Thoracic aorta (tissue), 2 donors: ENCODE measurements at places on chromosomes 4 and X.

DNA sequence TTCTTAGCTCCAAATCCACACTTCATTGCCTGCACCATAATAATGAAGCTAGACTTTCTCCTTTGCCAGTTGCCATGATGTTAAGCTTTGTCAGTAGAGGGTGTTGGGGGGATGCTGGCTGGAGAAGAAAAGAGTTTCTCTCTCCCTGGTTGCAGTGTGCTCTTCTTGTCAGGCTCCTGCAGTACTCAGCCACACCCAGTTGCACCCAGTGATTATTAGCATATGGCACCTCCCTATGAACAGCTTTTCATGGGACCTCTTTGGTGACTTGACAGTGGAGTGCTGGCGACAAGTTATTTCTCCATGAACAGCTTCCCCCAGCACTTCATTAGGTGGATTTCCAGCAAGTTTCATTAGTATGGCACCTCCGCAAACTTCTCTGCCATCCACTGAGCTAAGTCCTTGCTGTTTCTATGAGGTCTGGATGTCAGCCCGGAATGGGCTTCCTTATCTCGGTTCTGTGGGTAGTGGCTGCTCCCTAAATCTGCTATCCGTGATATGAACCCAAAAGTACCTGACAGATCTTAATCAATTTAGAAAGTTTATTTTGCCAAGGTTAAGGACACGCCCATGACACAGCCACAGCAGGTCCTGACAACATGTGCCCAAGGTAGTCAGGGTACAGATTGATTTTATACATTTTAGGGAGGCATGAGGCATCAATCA lies 18.8 kb upstream of the OTUD4 start:
- H3K27me3 ChIP-seq, result no peaks in the 10 kb centered on the region
- H3K27ac ChIP-seq, result no peak overlapping the region
- H3K4me1 ChIP-seq, result no peaks in the 10 kb centered on the region

GRCh38 chr4:15423285-15423711 lies 4.5 kb upstream of the C1QTNF7 start:
- H3K36me3 ChIP-seq, result no peaks in the 10 kb centered on the region
- peak overlapping the region; percentile 45 for H3K27ac ChIP-seq

GRCh38 chr4:89249716-89250361 lies 57.8 kb downstream of the GPRIN3 start:
- no peaks in the 10 kb centered on the region for H3K36me3 ChIP-seq
- H3K4me3 ChIP-seq, result no peak overlapping the region
- no peak overlapping the region for H3K27ac ChIP-seq
- H3K27me3 ChIP-seq, result no peaks in the 10 kb centered on the region
- H3K4me1 ChIP-seq, result no peaks in the 10 kb centered on the region

- H3K27ac ChIP-seq, result no peak overlapping the region
- no peaks in the 10 kb centered on the region for H3K4me1 ChIP-seq
- no peak for DNase-seq
- no peaks in the 10 kb centered on the region for H3K27me3 ChIP-seq
Observed at GRCh38 chr4:118086344-118086743, 52.1 kb downstream of the NDST3 start.

GRCh38 chr4:185524888-185525863 lies 10.1 kb downstream of the PDLIM3 start:
- no peak overlapping the region for H3K4me3 ChIP-seq
- peak overlapping the region; percentile 71 for H3K27ac ChIP-seq
- no peak for DNase-seq
- peaks cover 73% of the 10 kb centered on the region for H3K4me1 ChIP-seq

DNA sequence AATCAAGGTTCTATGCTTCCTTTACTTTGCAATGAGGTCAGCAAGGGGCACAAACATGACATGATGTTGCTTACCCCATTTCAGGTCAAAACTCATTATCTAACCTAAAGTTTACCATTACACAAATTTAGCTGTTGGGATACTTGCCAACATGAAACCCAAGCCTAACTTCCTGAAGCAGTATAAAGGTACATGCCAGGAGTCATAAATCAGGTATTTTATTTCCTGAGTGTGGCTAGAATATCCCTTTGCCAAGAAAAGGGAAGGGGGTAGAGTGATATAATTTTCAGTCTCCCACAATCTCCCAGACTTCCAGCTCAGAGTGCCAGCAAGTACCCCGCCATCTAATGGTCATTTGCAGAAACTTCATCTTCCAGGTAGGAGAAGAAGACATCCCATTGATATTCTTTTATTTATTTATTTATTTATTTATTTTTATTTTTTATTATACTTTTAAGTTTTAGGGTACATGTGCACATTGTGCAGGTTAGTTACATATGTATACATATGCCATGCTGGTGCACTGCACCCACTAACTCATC lies 136.6 kb downstream of the NEXMIF start:
- no peaks in the 10 kb centered on the region for H3K4me1 ChIP-seq
- H3K4me3 ChIP-seq, result no peak overlapping the region
- no peak overlapping the region for H3K27ac ChIP-seq
- H3K36me3 ChIP-seq, result no peaks in the 10 kb centered on the region

GRCh38 chr4:7904952-7905915 lies 34.4 kb downstream of the AFAP1 start:
- peaks cover 43% of the 10 kb centered on the region for H3K4me1 ChIP-seq
- H3K4me3 ChIP-seq, result peak overlapping the region; percentile 25
- no peaks in the 10 kb centered on the region for H3K27me3 ChIP-seq
- DNase-seq, result no peak
- peak overlapping the region; percentile 83 for H3K27ac ChIP-seq

- H3K27me3 ChIP-seq, result no peaks in the 10 kb centered on the region
- H3K36me3 ChIP-seq, result peaks cover 13% of the 10 kb centered on the region
- no peak for DNase-seq
- no peaks in the 10 kb centered on the region for H3K4me1 ChIP-seq
Observed at GRCh38 chr4:82968972-82969371, 41.7 kb downstream of the LIN54 start.

DNA sequence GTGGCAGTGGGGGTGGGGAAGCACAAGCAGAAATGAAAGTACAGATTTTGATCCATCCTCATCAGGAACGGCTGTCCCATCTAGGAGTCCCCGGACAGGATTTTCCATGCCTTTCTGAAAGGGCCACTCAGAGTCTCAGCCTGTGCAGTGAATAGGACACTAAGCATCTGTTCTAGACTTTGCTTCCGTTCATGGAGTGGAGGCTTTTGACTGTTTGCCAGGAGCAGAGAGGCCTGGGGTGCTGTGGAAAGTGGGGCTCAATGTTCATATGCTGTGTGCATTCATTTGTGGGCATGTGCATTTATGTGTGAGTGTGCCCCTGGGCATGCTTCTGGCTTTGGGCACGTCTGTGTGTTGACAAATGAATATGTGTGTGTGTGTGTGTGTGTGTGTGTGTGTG lies 25.6 kb upstream of the MAMLD1 start:
- H3K4me1 ChIP-seq, result no peaks in the 10 kb centered on the region
- H3K4me3 ChIP-seq, result no peak overlapping the region
- no peaks in the 10 kb centered on the region for H3K27me3 ChIP-seq

GRCh38 chrX:69036674-69037573 lies 128.3 kb downstream of the PJA1 start:
- H3K27ac ChIP-seq, result no peak overlapping the region
- no peaks in the 10 kb centered on the region for H3K27me3 ChIP-seq
- DNase-seq, result no peak

DNA sequence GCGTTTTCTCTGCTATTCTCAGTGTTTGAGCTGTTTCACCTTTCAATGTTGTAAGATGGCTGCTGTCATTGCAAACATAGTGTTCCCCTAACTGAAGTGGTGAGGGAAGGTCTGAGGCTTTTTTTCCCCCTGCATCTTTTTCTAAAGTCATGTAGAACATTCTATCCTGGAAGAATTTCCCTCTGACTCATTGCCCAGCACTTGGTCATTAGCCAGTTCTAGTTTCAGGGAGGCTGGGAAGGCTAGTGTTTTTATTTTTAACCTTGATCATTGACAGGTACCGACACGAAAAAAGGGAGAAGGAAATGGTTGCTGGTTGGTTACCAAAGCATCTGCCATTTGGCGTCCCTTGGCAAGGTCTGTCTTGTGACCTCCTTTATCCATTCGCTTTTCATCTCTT lies 6.6 kb downstream of the LANCL3 start:
- no peaks in the 10 kb centered on the region for H3K36me3 ChIP-seq
- DNase-seq, result no peak
- peak overlapping the region; percentile 30 for H3K27ac ChIP-seq
- H3K4me1 ChIP-seq, result no peaks in the 10 kb centered on the region
- H3K27me3 ChIP-seq, result no peaks in the 10 kb centered on the region
- H3K4me3 ChIP-seq, result no peak overlapping the region

GRCh38 chr4:112321776-112322684 lies 24.9 kb downstream of the ALPK1 start:
- no peaks in the 10 kb centered on the region for H3K27me3 ChIP-seq
- peak; percentile 16 for DNase-seq
- peak overlapping the region; percentile 10 for H3K4me3 ChIP-seq
- no peaks in the 10 kb centered on the region for H3K36me3 ChIP-seq
- H3K4me1 ChIP-seq, result no peaks in the 10 kb centered on the region

- H3K4me3 ChIP-seq, result peak overlapping the region; percentile 83
- DNase-seq, result no peak
- H3K4me1 ChIP-seq, result peaks cover 3% of the 10 kb centered on the region
- H3K36me3 ChIP-seq, result no peaks in the 10 kb centered on the region
- H3K27me3 ChIP-seq, result no peaks in the 10 kb centered on the region
- peak overlapping the region; percentile 91 for H3K27ac ChIP-seq
Observed at GRCh38 chrX:154411981-154412340, 622 bp downstream of the TAFAZZIN start.

DNA sequence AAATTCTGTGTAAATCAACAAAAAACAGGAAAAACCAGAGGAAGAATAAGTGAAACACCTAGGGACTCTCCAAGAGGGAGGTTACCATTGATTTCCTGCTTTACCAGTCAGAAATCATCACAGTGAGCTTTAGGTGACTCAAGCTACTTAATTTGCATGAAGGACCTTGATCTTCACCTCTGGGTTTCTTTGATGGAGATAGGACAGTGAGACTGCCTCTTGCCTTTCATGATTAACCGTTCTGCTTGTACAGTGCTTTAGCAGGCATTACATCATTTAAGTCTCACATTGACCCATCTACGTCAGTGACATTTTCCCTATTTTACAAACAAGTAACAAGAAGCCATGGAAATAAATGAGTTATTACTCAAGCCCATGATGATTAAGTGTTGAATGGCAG lies 3.4 kb upstream of the GK start:
- no peaks in the 10 kb centered on the region for H3K36me3 ChIP-seq
- H3K27ac ChIP-seq, result no peak overlapping the region
- H3K4me3 ChIP-seq, result no peak overlapping the region
- H3K27me3 ChIP-seq, result no peaks in the 10 kb centered on the region
- DNase-seq, result no peak

GRCh38 chrX:136417806-136418205 lies 69.9 kb upstream of the BRS3 start:
- no peaks in the 10 kb centered on the region for H3K4me1 ChIP-seq
- no peaks in the 10 kb centered on the region for H3K27me3 ChIP-seq
- no peaks in the 10 kb centered on the region for H3K36me3 ChIP-seq
- H3K4me3 ChIP-seq, result no peak overlapping the region
- DNase-seq, result no peak
- H3K27ac ChIP-seq, result no peak overlapping the region

DNA sequence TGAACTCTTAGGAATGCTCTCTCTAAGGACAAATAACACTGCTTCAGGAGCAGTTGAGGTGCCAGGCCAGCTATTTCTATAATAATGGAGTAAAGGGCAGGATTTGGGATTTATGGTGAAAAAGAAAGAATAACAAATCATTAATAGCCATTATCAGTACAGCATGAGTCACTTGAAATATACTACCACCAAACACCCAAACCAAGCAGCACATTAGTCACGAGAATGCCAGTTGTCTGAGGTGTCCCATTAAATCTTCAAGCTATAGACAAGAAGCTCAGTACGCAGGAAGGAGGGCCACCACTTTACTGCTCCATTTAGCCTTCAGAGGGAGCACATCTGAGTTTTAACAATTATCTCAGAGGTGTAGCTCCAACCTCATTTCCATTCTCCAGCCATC lies 106.8 kb upstream of the MAGEA10 start:
- H3K27me3 ChIP-seq, result no peaks in the 10 kb centered on the region
- no peaks in the 10 kb centered on the region for H3K36me3 ChIP-seq
- no peak for DNase-seq
- H3K4me3 ChIP-seq, result no peak overlapping the region
- no peak overlapping the region for H3K27ac ChIP-seq

DNA sequence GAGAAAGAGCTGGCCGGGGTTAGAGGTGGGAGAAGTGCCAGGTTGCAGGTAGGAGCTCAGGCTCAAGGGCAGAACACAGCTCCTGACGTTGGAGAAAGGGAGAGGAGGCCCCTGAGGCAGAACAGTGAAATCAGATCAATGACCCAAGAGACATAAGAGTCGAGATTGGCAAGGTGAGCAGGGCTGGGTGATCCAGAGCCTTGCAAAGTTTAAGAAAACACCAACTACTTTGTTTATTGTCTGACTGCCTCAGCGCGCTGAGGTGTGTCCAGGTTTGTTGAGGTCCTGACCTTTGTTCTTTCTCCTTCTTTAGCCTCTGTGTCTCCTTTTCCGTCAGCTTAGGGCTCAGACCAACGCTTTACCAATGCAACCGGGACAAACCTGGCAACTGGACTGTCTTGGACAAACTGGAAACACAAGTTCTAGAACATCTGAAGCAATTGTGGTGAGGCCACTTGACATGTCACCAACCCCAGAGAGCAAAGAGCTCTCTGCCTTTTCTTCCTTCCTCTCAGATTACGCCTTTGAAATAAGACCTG lies 28.3 kb downstream of the CHRNA9 start:
- no peak for DNase-seq
- H3K4me1 ChIP-seq, result no peaks in the 10 kb centered on the region
- H3K27me3 ChIP-seq, result no peaks in the 10 kb centered on the region
- H3K36me3 ChIP-seq, result no peaks in the 10 kb centered on the region

- H3K4me3 ChIP-seq, result no peak overlapping the region
- H3K4me1 ChIP-seq, result peaks cover 7% of the 10 kb centered on the region
- no peak overlapping the region for H3K27ac ChIP-seq
- no peak for DNase-seq
Observed at GRCh38 chr4:1895971-1896657, 24.9 kb downstream of the NSD2 start.

GRCh38 chrX:74408304-74408703 lies 13.0 kb upstream of the SLC16A2 start:
- no peak for DNase-seq
- H3K36me3 ChIP-seq, result no peaks in the 10 kb centered on the region
- H3K27me3 ChIP-seq, result no peaks in the 10 kb centered on the region
- no peak overlapping the region for H3K27ac ChIP-seq

DNA sequence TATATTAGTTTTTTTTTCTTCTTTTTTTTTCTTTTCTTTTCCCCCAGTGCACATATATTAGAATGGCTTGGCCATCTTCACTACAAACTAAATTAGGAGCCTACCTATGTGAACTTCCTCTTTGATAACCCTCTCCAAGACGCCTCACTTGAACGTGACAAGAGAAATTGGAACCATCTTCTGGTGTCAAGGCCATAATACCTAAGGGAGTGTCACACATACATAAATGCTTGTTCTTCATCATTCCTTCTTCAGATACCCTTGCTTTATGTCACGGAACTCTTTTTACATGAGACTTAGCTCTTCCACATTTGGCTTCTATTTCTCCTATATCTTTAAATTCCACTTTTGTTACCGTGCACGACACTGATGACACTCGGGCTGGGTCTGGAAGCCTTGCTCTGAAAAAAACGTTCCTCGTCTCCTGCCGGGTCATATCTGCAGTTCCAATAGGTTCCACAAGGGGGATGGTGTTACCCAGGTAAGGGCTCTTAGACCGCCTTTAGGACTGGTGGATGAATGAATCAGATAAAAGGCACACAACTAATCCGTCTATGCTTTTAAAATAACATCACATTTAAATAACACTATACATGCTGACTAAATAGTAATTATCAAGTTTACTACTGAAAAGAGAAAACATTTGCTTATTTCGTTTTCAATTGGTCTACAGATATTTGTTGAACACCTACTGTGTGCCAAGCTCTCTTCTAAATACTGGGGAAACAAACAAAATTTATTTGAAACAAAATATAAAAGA lies 19.9 kb downstream of the DGAT2L6 start:
- no peaks in the 10 kb centered on the region for H3K4me1 ChIP-seq
- peak; percentile 5 for DNase-seq
- no peaks in the 10 kb centered on the region for H3K36me3 ChIP-seq
- no peak overlapping the region for H3K27ac ChIP-seq
- no peak overlapping the region for H3K4me3 ChIP-seq
- no peaks in the 10 kb centered on the region for H3K27me3 ChIP-seq
